HCT116 (cell line): ENCODE measurements at places on chromosomes 11 and 22.
A peak's percentile ranks its signal among the peaks of the same experiment; 100 is the strongest.

DNA sequence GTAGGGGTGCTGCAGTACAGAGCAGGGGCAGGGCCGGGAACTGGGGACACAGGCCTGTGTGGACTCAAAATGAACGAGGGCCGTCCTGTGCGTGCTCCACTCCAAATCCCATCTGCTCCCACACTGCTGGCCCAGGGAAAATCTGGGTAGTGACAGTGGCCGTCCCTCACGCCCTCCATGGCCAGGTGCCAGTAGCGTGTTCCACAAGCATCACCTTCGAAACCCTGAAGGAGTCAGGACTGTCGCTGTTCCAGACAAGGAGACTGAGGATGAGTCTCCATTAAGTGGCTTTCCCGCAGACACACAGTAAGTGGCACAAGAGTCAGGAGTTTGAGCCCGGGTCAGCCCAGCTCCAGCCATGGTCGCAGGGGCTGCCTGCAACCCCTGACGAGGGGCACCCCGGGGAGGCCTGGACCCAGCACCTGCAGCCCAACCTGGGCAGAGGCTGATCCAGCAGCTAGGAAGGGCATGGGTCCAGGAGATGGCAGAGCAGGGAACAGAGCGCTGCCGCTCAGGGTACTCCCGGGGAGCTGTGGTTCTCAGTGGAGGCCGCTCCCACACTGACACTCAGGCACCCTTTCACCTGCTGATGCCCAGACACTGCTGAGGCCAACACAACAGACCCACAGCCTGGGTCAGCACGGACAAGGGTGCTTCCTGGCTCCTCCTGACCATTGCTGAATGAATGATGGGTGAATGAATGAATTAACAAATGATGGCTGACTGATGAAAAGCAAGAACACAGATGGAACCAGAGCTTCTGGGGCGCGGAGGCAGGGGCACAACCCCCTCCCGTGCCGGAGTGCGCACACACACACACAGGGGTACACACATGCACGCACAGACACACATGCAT, 35.3 kb downstream of the IGF2 start:
- DNase-seq = no peak

- DNase-seq = no peak
Observed at GRCh38 chr11:44766972-44767278, 40.2 kb downstream of the TSPAN18 start.

DNA sequence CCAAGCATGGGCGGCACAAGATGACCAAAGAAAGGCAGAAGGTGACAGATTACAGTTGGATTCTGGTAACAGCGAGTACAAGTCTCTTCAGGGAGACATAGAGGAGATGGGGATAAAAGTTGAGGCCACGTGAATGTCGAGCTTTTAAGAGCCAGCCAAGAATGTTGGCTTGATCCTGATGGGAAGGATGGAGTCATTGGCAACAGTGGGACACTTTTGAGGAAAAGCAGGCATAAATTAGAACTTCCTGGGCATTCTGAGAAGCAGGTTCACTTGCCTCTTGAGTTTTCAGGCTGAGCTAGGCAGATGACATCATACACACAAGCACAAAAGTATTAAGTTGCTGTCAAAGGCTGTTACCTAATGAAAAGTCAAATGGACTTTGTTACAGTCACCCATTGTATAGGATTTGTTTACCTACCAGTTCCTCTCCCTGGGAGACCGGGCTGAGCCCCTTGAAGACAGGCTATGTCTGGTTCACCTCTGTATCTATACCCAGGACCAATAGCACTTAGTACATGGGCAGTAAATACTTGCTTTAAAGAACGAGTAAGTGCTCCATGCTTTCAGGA, 41.1 kb downstream of the TNRC6B start:
- DNase-seq = no peak

DNA sequence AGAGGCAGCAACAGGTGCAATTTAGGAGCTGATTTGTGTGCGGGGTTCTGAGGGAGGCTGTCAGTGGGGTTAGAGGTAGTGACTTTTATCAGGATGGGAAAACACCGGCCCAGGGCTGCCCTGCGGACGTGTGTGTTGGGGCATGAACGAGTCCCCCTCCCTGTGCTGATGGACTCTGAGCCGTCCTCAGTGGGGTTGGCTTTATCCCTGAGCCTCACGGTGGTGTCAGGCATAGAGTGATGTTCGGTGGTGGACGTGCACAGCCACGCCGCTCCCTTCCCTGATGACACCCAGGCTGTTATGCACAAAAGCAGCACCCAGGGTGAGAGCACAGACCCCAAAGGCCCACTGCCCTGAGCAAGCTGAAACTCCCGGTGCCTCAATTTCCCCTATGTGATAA, 809.1 kb downstream of the BRD1 start:
- DNase-seq = no peak

GRCh38 chr11:117827521-117828511, 3.3 kb upstream of the FXYD2 start:
- no peak for DNase-seq

DNA sequence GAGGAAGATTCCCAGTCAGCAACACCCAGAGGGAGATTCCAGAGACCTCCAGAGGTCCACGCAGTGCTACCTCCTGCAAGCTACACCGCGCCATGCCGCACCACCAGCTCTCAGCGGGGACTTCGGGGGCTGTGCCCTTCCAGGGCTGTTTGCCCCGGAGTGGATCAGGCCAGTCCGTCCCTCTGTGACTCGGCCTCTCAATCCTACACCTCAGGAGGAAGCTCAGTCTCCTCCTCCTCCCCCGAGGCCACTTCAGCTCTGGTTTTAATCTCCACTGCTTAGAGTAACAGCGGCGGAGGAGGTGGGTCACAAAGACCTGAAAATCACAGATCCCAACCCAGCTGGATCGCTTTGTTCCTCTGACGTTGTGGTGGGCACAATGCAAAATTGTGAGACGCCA, 68.6 kb downstream of the PHF21B start:
- DNase-seq = no peak

GRCh38 chr11:65571940-65572339, 398 bp upstream of the FAM89B start:
- DNase-seq = no peak

DNA sequence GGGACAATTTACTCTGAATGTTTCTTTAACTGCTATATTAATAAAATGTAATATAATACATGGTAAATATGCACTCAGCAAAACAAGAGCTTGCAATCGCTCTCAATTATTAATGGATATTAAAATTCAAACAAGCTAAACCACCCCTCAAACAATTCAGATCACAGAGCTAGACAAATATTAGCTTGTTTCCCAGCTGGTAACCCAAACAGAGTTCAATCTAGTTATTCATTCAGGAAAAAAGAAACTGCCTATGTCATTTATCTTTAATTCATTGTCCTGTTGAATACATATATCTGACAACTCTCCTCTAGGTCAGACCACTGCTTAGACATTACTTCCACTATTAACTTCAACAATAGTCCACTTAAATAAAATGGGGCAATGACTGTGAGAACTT, 78.7 kb downstream of the SERGEF start:
- DNase-seq = no peak

GRCh38 chr11:125356797-125357196, 139.3 kb downstream of the FEZ1 start:
- DNase-seq = no peak

DNA sequence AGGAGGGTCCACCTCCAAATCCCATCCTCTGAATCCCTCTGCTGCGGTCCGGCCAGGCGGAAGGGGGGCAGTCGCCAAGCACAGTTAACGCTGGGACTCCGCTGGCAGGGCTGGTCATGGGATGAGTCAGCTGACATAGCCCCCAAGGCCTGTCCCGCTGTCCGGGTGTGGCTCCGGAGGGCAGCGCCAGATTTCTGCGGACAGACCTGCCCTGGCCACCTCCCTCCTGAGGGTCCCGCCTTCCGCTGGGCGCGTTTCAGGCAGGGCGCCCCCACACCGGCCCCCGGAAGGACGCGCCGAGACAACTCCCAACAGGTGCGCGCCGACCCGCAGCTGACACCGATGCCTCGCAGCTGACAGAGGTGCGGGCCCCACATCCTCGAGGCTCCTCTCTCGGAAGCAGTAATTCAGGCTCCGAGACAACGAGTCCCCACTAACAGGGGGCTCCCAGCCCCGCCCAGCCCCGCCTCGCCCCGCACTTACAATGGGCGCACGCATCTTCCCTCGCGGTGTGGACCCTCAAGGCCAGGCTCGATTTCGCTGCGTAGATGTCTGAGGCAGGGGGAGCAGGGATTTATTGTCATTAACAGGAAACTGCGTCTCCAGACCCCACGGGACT, 607 bp downstream of the PLAAT3 start:
- DNase-seq = no peak

GRCh38 chr22:32649515-32650200, 151.8 kb upstream of the TIMP3 start:
- no peak for DNase-seq

- no peak for DNase-seq
Observed at GRCh38 chr11:102831489-102832440, 11.6 kb downstream of the MMP3 start.

- DNase-seq = no peak
Observed at GRCh38 chr11:5297721-5298323, 3.9 kb downstream of the OR51B4 start.

- no peak for DNase-seq
Observed at GRCh38 chr11:66221726-66222236, 46.7 kb upstream of the RAB1B start.

DNA sequence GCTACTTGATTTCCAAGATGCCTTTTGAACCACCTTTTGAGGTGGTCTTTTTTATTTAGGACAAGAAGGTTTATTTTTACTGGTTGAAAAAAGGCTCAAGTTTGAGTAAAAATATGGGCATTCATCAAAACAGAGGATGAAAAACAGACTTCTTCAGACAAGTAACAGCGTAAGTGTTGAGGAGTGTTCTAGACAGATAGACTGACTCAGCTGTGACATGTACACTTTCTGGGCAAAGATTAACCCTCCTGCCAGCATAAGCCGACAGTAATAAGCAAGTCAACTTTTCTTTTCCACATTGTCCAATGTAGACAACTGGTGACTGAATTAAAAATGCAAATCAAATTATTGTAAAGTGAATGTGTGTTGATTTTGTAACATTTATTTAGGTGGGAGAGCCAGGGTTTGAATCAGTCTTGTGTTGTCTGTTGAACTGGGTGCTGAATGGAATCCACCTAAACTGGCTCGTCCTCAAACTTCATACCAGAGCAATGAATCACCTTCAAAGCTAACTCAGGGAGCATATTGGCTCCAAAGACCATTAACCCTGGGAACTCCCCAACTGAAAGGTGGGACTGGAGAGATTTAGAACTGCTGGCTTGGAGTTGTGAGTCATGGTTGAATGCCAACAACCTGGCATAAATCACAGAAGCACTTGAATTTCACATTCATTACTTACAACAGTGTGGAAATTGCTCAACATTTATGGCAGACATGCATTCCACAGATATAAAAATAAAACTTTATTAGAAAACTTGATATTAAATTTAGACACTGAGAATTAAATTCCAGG, 377.0 kb downstream of the ETS1 start:
- peak; percentile 98 for DNase-seq

DNA sequence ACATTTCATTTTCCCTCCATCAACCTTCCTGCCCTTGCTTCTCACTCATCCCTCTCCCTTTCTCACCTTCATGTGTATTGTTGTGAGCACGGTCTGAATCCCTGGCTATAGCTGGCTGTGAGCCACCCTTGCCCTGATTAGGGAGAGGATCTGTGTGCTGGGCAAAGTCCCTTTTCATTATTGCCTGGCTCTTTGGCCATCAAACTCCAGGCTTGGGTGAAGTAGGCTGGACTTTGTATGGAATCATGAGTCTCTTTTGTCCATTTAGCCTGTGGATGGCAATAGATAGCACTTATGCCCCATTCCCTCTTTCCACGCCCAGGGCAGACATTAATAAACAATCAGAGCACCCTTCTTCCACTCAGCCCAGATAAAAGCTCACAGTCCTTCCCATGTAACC, 6.7 kb downstream of the MYO18B start:
- no peak for DNase-seq

GRCh38 chr11:8022876-8023275, 35.7 kb downstream of the EIF3F start:
- DNase-seq = no peak

- no peak for DNase-seq
Observed at GRCh38 chr11:91630916-91631673, 593.5 kb upstream of the FAT3 start.

- no peak for DNase-seq
Observed at GRCh38 chr11:57276169-57276970, 39.3 kb upstream of the APLNR start.

DNA sequence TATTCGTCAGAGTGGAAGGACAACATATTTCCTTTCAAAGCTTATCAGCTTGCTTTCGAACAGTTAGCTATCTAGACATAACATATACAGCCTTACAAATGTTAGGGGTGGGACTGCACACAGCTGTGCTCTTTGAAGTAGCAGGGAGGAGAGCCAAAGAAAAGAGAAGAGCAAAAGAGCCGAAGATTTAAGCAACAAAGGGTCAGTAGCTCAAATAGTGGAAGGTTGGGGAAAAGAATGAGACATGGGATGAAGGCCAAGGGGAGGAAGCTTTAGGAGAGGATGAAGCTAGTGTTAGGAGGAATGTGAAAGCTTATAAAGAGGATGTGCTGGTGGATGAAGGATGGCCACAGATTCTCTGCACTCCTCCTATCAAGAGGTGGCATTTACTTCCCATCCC, 31.8 kb upstream of the IGSF22 start:
- DNase-seq = no peak

DNA sequence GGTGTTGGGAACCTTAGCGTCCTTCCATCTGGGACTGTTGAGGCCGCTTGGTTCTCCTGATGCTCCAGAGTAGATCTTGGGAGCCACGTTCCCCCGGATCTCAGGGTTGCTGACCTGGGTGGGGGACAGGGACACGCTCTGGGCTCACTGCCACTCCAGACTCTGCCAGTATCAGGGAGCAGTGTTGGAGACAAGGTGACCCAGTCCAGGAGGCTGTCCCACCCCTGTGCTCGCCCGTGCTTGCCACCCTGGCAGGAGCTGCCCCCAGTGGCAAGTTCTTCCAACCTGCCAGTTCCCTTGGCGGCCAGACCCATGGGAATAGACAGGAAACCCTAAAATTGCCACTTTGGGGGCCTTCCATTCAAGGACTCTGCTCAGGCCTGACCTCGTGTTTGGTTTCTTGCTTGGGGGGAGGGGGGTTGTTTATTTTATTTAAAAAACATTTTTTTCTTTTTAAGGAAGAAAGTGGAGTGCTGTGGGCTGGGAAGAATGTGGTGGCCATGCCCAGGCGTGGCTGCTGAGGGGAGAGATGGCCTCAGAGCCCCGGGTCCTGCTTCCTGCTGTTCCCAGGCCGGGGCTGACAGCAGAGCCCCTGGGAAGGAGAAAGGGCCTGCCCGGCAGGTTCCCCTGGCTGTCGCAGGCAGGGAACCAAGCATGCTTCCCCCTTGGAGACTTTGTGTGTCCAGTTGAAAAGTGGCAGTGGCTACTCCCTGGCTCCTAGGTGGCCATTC, 7.2 kb downstream of the GRK2 start:
- no peak for DNase-seq

DNA sequence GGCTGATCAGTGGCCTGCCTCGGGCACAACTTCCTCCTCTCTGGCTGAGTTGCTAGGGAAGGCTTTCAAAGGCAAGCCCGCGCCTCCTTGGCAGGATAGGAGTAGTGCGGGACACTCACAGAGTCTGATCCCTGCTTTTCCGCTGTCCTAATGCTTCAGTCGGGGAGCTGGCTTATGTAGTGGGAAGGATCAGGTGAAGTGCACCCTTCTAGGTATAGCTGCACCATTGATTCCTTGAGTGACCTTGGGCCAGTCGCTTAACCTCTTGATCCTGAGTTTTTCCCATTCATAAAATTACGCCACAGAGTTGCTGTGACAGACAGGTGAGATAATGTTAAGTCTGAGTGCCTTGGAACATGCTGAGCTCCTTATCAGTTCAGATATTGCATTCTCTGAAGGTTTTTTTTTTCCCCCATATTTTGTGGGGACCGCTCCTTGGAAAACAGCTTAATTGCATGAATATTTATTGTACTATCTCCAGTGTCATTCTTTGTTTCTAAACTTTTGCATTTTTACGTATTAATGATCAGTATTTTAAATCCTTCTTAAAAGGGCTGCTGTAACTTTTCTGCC, 961 bp downstream of the IPO7 start:
- DNase-seq = no peak
